Cardiac septum (tissue), 1 donor: ENCODE measurements at places on chromosomes 1 and 21. TPM values are rescaled to one million over a fixed set of nuclear protein-coding genes. Genes with fewer than 3 reads are reported as not detected.

DNA sequence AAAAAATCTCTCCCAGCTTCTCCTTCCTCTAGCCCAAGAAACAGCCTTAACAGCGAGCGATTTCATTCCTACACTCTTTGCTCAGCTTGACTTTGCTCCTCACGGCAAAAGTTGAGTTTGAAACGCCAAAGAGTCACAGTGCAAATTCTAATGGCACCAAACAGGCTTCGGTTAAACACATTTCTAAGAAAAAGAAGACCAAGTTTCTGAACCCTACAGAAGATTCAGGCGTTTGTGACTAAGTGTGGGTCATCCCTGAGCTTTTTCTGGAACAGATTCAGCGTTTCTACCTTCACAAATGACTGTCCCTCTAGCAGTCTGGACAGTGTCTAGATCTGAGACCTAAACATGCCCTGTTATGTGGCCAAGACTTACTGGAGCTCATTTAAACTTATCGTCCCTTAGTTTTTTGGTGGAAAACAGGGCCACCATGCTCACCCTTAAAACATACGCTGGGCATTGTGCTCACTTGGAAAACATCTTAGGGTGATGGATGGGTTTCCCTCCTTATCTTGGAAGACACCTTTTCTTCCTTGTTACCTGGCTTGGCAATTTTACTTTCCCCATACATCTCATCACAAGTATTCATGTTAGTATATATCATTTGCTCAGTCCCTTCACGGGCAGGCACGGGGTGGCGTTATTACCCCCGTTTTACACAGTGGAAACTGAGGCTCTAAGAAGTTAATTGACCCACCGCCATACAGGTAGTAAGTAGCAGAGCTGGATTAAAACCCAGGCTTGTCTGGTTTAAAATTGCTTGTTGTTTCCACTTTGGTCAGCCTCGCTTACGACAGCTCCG is 1.0 kb downstream of the C1orf198 start:
- no peak for DNase-seq

The DYRK3 gene
- 11.3 TPM for total RNA-seq

DNA sequence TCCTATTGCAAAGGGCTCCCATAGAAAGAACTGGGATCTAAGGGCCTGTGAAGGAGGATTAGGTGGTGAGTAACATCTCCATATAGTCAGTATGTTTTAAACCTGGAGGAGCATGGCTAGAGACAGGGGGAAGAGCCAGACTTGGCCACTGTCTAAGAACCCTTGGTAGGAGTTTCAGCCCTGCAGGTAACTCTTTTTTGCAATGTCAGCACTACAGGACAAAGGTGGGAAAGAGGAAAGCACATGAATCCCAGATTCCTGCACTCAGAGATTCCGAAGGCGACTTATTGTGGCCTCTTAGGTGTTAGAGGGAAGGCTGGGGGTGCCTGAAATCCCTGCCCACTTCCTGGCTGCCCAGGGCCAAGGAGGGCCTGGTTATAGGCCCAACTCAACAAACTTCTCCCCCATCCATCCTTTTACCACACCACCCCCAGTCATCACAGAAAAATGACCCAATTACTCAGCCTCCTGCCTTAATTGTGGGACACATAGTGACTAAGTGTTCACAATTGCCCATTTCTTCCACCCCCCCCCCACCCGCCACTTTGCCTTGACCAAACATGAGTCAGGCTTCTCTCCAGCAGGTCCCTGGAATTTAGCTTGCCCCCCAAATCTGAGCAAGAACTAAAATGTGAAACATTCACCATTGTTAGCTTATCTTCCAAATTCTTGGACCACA is 1.9 kb upstream of the NTNG1 start:
- no peak for DNase-seq

The IVL gene
- not detected for total RNA-seq

GRCh38 chr21:26732432-26733221 is 112.6 kb downstream of the ADAMTS1 start:
- no peak for DNase-seq

GRCh38 chr1:209318181-209319056 is 265.1 kb upstream of the CAMK1G start:
- no peak for DNase-seq

- DNase-seq = no peak
Observed at GRCh38 chr1:25204797-25205480, 27.4 kb downstream of the SYF2 start.

DNA sequence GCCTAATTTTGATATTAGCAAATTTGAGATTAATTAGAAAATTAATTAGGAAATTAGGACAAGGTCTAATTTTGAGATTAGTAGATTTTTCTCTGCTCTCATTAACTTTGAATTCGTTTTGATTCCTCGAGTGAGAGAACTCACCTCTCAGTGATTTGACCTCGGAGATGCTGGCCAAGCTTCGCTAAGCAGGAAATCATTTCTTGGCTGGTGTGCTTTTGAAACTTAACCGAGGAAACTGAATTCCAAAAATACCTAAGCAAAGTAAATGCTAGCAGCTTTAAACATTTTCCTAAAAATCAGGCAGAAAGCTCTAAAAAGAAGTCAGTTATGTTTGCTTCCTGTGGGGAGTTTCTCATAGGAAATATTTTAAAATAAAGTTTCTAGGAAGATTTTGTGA is 34.9 kb downstream of the CDC14A start:
- no peak for DNase-seq

The TNFRSF14 gene
- 13.8 TPM for total RNA-seq

The TRABD2B gene
- 3.4 TPM for total RNA-seq

DNA sequence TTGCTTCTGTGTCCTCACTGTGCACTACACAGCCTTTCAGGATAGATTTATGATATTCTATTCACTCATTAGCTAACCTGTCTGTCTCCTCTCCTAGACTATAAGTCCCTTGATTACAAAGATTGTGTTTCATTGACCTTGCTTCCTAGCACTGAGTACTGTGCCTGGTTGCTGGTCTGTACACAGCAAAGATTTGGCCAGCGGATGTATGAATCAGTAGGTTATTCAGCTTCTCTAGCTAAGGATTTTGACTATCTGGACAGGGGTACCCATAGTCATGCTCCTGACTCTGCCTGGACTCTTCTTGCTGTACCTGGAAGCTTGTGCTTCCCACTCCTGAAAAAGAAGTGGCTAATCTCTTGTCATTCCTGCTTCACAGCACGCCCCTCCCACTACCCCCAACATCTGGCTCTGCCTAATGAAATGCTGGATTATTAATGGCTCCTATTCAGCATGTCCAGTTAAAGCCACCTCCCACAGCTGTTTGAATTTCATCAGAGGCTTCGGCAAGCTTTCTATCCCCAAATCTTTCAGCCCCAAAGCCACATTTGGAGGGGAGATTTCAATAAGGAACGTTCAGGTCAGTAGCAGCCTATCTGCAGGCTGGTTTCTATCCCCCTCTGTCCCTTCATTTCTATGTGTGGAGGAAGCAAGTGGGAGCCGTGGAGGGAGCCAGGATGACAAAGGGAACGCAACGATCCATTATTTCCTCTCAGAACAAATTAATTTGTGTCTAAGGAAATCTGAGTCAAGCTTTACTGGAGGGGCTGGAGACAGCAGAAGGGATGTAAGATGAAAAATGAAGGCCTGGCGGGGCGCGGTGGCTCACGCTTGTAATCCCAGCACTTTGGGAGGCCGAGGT is 64.8 kb upstream of the PPM1J start:
- no peak for DNase-seq

- peak; percentile 57 for DNase-seq
Observed at GRCh38 chr1:157103268-157103667, 3.7 kb upstream of the ETV3L start.

GRCh38 chr1:167158111-167158812 is 62.4 kb upstream of the POU2F1 start:
- DNase-seq = no peak

DNA sequence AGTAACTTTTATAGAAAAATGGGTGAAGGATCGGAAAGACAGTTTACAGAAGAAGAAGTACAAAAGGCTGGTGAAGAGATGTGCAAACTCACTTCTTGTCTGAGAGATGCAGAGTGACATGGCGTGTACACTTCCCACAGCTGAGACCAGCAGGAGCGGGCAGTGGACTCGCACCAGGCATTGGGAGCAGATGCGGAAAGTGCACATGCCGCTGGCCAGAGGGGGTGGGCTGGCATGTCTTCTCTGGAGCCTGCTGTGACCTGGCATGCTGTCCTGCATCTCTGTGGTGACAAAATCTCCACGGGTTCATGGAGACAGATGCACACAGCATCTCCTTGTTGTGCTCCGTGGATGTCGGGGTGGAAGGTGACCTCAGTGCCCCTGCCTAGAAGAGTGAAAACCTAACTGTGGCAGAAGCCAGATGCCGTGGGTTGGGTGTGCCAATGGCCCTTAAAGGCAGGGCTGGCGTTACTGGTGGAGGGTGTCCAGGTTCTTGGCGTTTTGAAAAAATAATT is 128.6 kb upstream of the COL6A1 start:
- no peak for DNase-seq

- DNase-seq = no peak
Observed at GRCh38 chr21:26707246-26707645, 134.2 kb upstream of the CYYR1 start.

DNA sequence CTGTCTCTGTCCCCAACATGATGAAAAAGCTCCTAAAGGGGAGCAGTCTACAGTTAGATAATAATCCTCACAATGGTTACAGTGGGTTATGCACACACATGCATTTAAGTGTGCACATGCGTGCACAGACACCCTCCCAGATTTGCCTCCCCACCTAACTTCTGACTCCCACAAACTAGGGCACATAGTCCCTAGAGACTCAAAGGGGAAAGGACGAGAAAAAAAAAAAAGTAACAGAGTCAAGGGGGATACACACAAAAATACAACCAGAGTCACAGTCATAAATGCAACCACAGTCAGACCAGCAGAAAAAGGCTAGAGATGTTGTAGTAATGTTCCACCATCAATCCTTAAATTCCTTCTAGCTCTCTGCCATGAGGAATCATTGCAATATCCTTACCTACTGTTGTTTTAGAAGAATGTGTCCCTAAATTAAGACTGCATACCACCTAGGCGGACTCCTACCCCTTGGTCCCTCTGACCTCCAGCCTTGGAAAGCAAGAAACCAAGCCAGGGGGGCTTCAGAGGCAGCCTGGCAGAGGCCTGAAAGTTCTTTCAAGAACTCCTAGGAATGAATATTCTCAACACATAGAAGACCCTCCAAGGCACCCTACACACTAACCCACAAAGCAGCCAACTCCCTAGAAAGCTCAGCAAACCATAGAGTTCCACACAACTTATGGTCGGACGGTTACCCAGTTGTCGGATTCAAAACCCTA is 1.3 kb downstream of the CRTC2 start:
- DNase-seq = no peak

DNA sequence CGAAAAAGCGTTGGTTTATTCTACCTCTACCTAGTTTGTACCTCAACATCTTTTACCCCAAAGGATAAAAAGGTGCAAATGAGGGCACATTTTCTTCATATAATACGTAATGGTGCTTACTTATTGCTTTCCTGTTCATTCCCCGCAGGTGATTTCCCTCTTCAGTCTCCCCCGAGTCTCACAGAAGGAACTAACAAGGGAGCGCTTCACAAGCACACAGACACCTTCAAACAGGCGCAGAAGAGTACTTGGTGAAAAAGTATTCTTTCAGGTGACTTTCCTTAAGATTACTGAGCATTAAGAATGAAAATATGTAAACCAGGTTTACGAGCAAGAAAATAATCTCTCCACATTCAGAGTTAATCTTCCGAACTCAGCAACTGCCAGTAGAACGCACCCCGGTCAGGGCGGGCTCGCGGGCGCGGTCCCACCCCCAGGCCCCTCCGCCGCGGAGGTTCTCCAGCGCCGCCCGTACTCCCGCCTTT is 511 bp upstream of the RABGAP1L start:
- DNase-seq = no peak

DNA sequence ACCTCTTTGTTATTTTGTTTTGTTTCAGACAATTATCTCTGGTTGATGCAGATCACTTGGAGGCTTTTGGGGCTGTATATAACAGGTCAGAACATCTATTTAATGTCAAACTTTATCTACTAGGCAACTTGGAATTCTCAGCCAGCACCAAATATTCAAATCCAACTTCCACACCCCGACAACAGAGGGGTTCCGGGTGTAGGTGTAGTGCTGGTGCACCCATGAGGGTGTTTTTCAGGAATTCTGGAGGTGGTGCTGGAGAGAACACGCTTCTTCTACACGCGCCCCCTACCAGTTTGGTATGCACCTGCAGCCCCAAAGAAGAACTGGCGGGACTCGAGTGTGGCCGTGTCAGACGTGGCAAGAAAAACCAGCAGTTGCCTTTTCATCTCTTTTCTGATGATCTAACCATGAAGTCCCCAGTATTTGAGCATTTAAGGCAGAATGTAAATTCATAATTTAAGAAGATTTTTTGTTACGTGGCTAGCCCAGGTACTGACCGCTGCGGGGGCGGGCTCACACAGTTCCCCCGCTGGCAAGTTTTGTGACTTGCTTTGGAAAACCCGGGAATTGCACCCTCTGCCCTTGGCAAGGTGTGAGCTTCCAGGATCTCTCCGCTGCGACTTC is 462 bp upstream of the TLCD4 start:
- peak; percentile 81 for DNase-seq

DNA sequence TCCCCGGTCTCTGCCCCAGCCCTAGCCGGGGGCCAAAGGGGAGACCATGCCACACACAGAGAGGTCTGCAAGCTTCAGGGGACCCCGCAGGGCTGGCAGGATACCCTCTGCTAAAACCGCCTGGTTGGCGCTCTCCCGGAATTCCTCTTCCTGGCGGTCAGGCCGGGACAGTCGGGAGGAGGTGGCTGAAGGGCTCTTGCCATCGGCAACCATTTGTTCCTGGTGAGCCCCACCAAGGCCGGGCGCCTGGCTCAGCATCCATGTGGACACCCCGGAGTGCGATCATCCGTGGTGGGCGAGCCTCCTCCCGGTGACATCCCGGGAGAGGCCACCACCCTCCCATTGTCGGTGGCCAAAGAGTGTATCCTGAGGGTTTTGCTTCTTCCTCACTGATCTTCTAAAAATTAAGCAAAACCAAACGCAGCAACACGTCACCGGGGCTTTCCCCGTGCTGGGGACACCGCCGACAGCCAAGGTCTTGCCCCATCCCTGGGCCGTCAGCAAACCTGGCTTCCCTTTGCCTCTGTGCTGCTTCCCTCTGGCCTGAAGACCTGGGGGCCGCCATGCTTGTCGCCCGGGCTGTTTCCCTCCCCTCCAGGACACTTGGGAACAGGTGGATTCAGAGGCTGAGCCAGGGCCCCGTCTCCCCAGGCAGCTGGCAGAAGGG is 59.1 kb upstream of the TTC34 start:
- no peak for DNase-seq

DNA sequence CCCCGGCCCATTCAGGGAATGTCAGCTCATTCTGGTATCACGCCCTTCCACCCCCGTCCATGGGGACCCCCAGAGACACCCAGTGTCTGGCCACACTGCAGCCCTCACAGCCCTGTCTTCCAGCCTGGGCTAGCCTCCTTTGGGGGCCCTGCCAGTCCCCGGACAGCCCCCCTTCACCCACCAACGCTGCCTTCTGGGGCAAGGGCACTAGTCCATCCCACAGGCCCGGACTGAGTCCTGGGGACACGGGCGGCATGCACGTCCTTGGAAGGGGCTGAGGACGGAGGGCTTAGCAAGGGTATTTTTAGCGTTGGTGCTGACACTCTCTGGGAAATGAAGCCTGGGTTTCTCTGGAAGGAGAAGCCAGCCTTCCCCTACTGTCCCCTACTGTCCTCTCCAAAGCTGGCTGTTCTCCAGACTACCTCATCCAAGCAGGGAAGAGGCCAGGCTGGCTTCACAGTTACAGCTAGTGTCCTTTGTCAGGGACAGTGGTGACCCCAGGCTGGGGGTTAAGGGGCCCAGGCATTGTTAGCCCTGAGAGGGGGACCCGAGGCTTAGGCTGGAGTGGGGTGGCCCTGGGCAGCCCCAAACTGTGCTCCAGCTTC is 39.5 kb downstream of the COQ8A start:
- DNase-seq = no peak
